ENCODE measurements at places on chromosomes 6 and 20.

GRCh38 chr20:6120491-6120988 lies 2.3 kb downstream of the FERMT1 start:
- DNase-seq: no peak

- DNase-seq: no peak
These were observed 44.9 kb upstream of the DUSP22 start for GRCh38 chr6:247351-247750.

GRCh38 chr20:22688485-22688884 lies 104.1 kb upstream of the FOXA2 start:
- no peak for DNase-seq

- DNase-seq: no peak
These were observed 171.8 kb upstream of the AKAP12 start for GRCh38 chr6:151067684-151068596.

- no peak for DNase-seq
These were observed 89.2 kb downstream of the RSPH3 start for GRCh38 chr6:158910484-158911440.

DNA sequence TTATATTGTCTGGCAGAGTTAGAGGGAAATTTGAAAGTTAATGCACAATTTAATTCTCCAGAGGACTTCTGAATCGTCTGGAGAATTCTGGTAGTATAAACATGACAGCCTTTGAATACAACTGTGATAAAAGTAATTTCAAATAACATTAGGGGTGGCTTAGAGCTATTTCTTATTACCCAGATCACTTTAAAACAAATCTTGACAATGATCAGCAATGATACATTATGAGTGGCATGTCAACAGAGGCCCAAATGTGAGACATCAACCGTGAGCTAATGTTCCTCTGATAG lies 259.1 kb downstream of the HACE1 start:
- no peak for DNase-seq

GRCh38 chr6:5506597-5506996 lies 245.3 kb downstream of the FARS2 start:
- DNase-seq: no peak

DNA sequence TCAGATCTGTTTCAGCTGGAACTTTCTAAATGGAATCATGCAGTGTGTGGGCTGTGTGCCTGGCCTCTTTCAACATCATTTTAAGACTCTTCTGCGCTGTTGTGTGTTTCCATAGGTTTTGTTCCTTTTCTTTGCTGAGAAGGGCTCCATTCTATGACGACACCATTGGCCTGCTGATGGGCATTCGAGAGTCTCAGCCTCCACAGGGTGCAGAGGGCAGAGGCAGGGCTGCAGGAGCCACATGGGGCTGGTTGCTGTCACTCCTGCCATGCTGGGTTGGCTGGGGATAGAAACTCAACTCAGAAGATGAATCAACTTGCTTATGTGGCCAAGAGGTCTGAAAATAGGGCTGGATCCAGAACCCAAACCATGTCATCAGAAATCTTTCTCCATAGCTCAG lies 68.5 kb upstream of the SLCO4A1 start:
- DNase-seq: no peak

GRCh38 chr20:58145506-58146080 lies 82.9 kb downstream of the ANKRD60 start:
- DNase-seq: no peak

- no peak for DNase-seq
These were observed 25.8 kb downstream of the PRL start for GRCh38 chr6:22271081-22271480.

DNA sequence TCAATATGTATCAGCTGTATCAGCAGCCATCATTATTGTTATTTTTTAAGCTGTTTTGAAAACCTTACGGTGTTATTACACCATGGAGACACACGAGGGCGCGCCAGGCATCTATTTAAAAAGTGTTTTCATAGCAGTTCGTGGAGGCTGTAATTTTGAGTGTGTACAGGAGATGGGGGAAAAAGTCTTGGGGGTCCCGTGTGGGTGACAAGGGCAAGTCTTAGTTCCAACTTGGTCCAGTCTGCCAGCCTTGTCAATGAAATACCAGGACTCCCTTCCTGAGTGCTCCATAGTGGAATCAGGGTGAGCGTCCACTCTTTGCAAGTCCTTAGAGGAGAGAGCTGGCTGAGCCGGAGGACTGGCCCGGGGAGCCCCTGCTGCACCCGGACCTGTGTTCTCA lies 43.3 kb downstream of the SLC2A10 start:
- peak; percentile 33 for DNase-seq

GRCh38 chr20:18506744-18507143 lies 996 bp upstream of the SEC23B start:
- DNase-seq: no peak

DNA sequence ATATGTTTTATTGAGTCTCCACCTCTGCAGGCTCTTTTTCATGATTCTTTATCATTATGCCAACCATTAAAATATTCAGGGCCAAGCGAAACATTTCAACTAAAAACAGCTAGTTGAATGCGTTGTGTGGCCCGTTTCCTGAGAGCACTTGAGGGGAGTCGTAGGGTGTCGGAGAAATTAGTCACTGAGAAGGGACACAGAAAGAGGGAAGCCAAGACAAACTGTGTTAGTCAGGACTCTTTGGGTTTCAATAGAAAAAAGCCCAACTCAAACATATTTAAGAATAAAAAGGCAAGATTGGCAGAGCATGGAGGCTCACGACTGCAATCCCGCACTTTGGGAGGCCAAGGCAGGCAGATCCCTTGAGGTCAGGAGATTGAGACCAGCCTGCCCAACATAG lies 58.9 kb downstream of the MAFB start:
- DNase-seq: no peak

DNA sequence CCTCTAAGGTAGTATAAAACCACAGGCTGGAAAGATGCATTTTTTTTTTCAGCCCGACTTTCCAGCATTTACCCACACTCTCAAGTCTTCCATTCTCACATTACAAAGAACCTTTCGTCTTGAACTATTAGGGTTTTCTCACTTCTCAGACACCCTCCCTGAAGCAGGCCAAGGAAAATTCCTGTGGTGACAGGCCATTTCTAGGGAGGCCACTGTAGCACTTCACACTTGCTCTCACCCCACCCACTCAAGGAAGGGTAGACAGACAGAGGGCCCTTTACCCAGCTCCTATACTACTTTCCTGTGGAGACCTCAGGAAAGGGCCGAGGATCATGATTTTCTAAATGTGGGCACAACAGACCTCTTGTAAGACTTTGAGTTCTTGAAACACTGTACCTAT lies 27.7 kb downstream of the KCNS1 start:
- DNase-seq: no peak

DNA sequence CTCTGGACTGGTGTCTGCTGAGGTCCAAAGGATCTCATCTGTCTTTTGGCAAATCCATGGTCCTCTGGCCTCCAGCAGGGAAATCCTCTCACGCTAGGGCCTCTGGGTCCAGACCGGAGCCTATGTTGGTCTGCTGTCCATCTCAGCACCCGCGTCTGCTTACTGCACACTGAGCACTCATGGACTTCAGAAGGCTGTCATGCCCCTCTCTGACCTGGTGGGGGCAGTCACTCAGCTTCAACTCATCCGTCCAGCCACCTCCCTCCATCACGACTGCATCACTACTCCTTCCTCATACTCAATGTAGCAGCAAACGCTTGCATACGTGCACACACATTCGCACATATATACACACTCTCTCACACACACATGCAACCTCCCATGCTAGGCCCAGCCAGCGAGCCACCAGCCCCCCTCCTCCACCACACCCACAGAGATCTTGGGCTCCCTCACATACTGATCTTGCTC lies 33.3 kb downstream of the GABRR2 start:
- no peak for DNase-seq

- DNase-seq: no peak
These were observed 142.4 kb downstream of the FNDC1 start for GRCh38 chr6:159311618-159312017.

DNA sequence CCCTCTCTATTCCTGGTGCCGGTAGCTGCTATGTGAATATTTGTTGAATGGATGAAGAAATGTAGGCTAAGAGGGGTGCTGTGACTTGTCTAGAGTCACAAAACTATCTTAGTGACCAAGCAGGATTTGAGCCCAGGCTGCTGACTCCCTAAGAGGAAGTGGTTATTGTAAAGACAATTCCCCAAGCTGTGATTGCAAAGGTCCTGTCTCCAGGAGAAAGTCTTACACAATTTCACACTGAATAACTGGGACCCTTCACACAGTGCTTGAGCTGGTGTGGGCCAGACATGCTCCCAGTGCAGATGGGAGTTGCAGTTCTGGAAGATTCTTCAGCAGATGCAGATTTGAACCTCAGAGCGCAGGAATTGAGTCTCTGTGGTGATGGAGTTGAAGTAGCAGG lies 38.1 kb downstream of the IYD start:
- DNase-seq: no peak

GRCh38 chr6:102115911-102116310 lies 722.4 kb downstream of the GRIK2 start:
- no peak for DNase-seq

DNA sequence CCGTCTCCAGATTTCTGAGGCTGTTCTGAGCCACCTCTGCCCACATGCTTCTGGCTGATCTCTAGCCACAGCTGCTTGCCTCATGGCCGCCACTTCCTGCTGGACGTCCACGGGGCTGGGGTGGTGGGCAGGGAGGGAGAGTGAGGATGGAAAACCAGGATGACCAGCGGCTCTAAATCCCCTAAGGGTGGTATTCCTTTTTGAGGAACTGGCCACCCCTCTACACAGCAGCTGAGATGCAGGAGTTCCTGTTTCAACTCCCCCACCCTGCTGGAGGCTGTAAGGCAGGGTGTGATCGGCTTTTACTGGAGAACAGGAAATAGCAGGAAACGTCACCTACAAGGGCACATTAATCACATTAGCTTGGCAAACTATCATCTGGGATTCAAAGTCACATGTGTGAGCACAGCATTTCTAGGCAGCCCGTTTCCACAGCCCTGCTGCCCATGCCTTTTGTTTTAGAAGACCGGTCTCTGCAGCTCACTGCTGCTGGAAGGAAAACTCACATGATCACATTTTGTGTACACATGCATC lies 181.6 kb upstream of the ECI2 start:
- no peak for DNase-seq

- DNase-seq: no peak
These were observed 8.9 kb upstream of the TNFRSF6B start for GRCh38 chr20:63687419-63688178.

- DNase-seq: peak; percentile 24
These were observed 34.8 kb downstream of the PPP1R16B start for GRCh38 chr20:38840053-38840893.

GRCh38 chr6:75611011-75611701 lies 9.5 kb downstream of the SENP6 start:
- DNase-seq: no peak

DNA sequence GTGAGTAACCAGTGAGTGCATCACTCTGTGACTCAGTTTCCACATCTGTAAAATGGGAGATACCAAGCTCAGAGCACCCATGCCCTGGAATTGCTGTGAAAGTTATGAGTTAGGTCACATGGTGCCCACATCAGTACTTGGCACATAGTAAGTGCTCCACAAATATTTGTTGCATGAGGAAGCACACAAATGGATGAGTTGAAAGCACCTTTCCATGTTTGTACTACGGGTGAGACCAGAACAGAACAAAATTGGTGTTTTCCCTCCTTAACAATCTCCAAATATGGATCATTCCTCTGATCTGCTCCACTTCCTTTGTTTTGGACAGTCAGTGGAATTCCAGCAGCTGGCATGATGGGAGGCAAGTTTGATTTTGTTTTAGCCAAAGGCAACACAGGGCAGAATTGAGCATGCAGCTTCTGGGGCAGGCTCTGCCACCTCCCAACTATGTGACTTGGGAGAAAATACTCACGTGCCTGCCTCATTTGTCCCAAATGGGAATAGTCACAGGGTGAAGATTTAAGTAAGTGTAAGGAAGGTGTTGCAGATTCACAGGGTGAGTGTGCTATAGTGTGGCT lies 503.7 kb upstream of the SULF2 start:
- no peak for DNase-seq

DNA sequence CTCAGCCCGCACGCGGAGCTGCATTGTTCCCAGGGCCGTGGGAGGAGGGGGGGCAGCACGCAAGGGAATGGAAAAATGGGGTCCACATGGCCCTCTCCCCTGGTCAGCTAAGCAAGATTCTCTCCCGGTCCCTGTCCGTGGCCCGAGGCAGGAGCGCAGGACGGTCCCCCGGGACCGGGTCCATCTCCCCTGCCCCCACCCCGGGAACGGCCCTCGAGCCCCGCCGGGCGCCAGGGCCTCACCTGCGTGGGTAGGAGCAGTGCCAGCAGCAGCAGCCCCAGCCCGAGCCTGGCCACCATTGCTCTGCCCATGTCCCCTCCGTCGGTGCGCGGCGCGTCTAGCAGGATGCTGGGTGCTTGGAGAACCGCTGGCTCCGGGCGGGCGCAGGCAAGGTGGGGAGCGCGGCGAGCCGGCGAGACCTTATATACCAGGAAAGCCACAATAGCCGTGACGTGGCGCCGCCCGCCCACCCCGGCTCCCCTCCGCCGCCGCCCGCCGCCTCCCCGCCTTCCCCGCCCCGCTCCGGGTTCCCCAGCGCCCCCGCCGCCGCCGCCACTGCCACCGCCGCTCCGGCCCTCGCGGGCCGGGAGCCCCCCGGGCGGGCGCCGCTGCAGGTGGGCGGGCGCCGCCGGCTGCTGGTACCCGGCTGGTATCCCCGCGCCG lies at the start of gene CD24:
Gene CD24, minus strand, starts transcription at position 394 of the 663 bp plus-strand sequence. Its CDS starts 83 bp downstream, at position 311.
- no peak for DNase-seq

DNA sequence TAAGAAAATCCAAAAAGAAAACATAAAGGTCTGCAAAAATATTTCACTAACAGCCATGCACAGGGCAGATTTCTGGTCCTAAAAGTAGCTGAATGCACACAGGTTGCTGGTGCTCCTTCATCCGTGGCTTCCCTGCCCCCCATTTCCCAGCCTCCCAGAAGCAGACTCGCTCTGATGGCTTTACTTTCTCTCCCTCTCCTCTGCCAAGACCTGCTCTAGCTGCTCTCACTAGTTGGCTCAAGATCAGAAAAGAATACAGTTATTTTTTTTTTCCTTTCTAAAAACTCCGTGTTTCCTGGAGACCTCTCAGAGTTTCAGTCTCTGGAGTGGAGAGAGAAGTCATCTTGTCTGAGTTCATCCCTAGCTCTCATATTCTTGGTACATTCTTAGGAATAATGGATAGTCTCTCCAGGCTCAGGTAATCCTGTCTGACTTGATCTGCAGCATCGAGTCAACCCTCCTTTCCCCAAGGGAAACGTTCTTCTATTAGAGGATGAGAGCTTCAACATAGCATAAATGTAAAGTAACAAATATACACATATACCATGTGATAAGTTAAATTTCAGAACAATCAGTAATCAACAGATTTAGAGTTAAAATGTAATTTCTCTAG lies 214.2 kb downstream of the TBC1D7 start:
- DNase-seq: no peak

DNA sequence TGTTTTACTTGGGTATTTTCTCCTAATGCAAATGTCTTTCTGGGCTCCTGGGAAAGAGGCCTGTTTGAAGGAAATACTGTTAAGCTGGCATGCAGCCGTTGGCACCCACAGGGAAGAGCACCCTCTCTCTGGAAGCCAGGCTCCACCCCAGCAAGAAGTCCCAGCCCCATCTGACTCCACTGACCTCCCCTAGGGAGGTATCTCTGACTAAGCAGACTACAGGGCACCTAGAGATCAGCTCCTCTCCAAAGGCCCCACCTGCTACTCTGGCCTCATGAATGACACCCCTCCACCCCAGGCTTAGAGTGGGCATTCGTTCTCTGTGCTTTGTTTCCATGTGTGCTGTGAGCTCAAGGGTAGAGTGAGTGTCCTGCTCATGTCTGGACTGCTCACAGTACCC lies 6.4 kb upstream of the MDGA1 start:
- DNase-seq: no peak

- no peak for DNase-seq
These were observed 388.0 kb downstream of the GJA1 start for GRCh38 chr6:121823437-121823851.

GRCh38 chr6:169991913-169992312 lies 240.5 kb downstream of the ERMARD start:
- DNase-seq: no peak

- DNase-seq: peak; percentile 57
These were observed 106.2 kb downstream of the JPH2 start for GRCh38 chr20:44080646-44081267.
